ENCODE measurements at places on chromosomes 1 and 21. TPM values are rescaled to one million over a fixed set of nuclear protein-coding genes. Genes with fewer than 3 reads are reported as not detected.

DNA sequence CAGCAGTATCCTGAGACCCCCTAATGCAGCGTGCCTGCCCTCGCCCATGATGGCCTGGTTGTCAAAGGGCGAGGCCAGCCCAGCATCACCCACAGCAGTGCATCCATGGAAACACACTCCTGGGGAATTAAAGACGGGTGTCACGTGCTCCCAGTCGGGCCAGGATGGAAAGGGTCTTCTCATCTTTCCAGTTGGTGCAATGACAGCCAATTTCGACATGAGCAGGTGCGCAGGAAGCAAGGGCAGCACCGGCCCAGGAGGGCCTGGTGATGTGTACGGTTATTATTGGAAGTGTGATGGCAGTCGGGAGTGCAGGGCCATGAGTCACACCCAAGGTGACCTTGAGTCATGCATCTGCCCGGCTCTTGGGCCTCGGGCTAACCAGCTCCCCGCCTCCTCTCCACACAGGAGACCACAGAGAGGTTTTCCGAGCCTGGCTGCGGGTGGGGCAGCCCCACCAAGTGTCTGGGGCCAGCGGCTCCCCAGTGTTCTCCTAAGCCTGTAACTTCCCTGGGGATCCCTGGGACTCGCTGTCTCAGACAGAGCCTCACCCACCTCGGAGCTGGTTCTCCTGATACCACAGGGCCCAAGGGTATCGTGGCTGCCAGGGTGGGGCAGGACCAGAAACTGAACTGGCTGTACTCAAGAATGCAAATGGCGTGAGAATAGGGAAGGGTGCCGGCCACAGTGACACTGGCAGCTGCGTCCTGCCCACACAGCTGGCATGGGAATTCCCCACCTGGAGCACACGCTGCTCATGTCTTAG, 119.8 kb downstream of the SIK1 start:
- DNase-seq, result no peak

- DNase-seq, result no peak
Measured at GRCh38 chr1:202016022-202016810, 5.8 kb downstream of the ELF3 start.

DNA sequence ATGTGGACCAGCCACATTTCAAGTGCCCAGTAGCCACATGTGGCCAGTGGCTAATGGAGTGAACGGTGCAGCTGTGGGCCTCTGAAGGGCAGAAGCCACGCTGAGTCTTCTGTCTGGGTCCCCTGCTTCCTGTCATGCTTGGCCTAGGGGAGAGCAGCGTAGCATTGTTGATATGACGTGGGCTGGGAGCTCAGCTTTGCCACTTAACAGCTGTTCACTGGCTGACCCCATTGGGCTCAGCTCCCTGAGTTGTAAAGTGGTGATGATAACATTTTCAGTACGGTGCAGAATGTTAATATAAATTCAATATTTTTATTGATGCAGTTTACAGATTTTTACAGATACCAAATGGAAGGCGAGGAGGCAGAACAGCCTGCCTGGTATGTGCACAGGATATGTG, 4.5 kb downstream of the PODN start:
- no peak for DNase-seq

GRCh38 chr1:32525053-32525452, 14.2 kb upstream of the ZBTB8A start:
- DNase-seq, result no peak

GRCh38 chr1:190479516-190479915, 1.9 kb upstream of the BRINP3 start:
- DNase-seq, result no peak

DNA sequence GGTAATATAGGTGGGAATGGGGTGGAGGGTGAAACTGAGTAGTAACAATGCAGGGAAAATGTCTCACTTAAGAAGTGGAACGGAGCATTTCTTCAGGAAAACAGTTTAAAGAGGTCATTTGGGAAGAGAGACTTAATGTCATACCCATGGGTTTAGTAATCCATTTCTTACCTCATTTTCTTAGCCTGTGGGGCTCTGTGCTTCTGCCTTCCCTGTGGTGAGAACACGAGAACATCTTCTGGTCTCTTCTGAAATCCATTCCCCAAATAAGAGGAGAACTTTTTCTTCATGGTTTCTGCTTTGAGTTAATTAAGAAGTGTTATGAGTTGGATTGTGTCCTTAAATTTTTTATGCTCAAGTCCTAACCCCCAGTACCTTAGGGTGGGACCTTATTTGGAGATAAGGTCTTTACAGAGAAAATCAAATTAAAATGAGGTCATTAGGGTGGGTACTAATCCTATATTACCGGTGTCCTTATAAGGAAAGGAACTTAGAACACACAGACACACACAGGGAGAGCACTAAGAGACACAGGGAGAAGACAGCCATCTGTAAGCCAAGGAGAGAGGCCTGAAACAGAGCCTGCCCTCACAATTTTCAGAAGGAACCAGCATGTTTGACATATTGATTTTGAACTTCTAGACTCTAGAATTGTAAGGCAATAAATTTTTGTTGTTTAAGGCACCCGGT, 5.4 kb downstream of the CCDC190 start:
- no peak for DNase-seq

DNA sequence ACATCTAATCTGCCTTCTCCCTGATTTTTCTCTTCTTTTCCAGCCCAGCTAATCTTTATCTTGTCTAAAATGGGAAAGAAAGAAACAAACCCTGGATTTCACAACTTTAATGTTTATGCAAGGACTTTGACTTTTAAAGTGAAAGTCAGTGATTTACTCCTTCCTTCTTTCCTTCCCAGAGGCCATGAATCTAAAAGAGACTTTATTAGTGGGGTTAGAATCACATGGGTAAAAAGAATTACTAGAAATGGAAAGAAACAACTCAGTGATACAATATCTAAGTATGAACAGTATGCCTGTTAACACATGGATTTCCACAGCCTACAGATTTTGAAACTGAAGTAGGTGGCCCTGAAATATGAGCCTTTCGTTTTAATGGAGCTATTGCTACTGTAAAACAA, 59.8 kb upstream of the KCNK2 start:
- DNase-seq, result no peak

DNA sequence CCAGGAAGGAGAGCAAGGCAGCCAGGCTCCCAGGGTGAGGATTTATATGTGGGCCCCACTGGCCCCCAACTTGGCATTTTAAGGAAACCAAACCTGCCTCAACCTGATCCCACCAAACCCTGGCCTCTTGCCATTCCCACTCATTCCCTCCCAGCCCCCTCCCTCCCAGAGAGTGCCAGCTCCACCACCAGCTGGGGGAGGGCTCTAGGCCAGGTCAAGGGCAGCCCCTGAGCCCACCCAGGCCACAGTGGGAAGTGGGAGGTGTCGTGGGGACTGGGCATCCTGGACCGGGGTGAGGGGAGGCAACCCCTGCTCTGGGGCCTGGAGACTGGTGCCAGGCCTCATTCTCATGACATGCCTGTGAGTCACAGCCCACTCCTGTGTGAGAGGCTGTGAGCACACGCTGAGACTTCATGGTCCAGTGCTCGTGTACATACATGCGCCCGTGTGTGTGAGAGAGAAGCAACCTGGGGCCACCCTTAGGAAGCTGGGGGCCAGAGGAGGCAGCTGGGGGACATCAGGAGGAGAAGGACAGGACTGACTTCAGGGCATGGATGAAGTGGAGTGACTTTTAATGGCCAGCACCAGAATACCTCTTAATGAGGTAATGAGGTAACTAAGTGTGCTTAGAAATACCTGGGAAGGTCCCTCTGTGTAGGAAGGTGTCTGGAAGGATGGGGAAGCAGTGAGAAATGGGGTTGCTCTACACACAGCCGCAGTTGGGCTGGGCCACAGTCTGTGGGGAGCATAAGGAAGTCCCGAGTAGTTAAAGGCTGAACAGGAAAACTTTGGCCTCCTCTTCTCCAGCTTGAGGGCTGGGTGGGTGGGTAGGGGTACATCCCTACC, at the start of gene S100A2:
Gene S100A2, minus strand, starts transcription at position 316 of the 846 bp plus-strand sequence. CDS start 1,967 bp downstream, outside the sequence.
- DNase-seq, result no peak

GRCh38 chr1:214857716-214858115, 224.8 kb upstream of the KCNK2 start:
- DNase-seq, result no peak

DNA sequence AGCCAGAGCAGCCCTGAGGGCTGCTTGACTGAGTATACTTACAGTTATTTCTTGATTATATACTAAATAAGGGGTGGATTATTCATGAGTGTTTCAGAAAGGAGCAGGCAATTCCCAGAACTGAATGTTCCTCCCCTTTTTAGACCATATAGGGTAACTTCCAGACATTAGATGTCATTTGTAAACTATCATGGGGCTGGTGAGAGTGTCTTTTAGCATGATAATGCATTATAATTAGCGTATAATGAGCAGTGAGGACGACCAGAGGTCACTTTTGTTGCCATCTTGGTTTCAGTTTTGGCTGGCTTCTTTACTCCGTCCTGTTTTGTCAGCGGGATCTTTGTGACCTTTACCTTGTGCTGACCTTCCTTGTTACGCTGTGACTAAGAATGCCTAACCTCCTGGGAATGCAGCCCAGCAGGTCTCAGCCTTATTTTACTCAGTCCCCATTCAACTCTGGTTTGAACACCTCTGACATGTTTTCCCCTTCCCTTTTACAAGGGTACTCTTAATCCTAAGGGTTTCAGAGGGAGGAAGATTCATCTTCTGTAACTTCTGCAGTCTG, 16.2 kb downstream of the KCTD3 start:
- DNase-seq, result no peak

DNA sequence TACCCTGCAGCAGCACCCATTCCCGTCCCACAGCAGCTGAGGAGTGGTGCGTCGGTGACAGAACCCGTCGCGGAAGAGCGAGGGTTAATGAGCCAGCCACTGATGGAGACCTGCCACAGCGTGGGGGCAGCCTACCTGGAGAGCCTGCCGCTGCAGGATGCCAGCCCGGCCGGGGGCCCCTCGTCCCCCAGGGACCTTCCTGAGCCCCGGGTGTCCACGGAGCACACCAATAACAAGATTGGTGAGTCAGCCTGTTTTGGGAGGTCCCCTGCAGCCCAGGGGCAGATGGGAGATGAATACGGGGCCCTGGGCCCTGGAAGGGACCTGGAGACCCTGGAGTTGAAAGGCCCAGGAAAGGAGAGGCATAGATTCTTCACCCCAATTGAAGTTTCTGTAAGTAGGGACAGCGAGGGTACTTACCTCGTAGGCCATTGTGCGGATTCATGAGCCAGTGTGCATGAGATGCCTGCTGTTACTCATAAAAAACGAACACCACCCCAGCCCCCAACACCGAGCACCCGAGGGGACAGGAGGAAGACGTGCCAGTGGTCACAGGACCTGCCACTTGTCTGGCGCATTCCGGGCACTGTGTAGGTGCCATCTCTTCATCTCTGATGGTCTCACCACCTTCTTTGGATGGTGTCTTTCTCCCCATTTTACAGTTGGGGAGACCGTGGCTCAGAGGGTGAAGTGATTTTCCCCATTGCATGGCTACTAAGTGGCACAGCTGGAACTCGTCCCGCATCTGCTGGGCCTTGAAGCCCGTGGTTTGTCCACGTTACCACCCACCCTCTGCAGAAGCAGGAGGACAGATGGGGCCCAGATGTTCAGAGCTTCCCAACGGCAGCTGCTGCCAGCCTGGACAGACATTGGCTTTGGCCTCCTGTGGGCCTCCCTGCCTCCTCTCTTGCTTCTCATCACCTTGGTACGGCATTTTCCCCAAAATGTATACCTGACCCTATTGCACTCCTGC, 28.3 kb upstream of the TNFRSF1B start:
- no peak for DNase-seq

DNA sequence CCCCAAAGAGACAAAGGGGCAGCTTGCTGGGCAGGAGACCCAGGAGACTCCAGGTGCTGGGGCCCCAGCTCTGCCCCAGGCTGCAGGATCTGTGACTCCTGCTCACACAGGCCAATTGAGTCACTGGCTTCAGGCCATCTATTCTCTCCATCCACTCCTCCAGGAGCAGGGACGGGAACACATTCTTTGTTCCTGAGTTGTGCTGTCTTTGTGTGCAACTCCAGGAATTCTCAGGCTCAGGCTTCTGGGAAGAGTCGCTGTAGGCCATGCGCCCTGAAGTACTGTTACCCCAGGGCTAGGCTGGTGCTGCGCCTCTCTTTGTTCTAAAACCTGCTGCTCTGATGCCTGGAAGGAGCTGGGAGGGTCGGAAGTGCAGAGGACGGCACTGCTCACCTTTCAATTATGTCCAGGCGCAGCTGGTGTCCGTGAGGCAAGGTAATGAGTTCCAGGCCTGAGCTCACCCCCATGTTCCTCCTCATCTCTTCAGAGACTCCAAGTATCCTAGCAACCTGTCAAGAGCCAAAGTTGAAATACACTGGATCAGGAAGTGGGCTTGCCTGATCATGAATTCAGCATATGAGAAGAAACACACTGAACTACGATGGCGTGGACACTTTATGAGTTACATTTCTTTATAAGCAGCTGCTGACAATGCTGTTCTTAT, 105.9 kb downstream of the BCAR3 start:
- DNase-seq, result no peak

- no peak for DNase-seq
Measured at GRCh38 chr1:50971748-50972305, 1.8 kb downstream of the CDKN2C start.

The TMEM200B gene
- not detected for polyA plus RNA-seq

The ST6GALNAC3 gene
- 0.38 TPM for polyA plus RNA-seq

The PODN gene
- not detected for polyA plus RNA-seq

The HMGCS2 gene
- polyA plus RNA-seq, result not detected

Data from naive thymus-derived CD8-positive, alpha-beta T cell (primary cell).